ENCODE measurements at places on chromosomes 7 and 10.

GRCh38 chr10:47237316-47238260 lies 62.4 kb upstream of the GDF10 start:
- no peaks in the 10 kb centered on the region for H3K27me3 ChIP-seq
- no peak overlapping the region for H3K27ac ChIP-seq
- no peak overlapping the region for H3K4me3 ChIP-seq
- no peak for DNase-seq

- no peaks in the 10 kb centered on the region for H3K36me3 ChIP-seq
- H3K4me3 ChIP-seq = no peak overlapping the region
- H3K4me1 ChIP-seq = no peaks in the 10 kb centered on the region
- DNase-seq = no peak
- H3K27me3 ChIP-seq = peaks cover 1% of the 10 kb centered on the region
These were observed 78.3 kb upstream of the SLC26A5 start for GRCh38 chr7:103524042-103524907.

GRCh38 chr7:2354939-2355704 lies 495 bp downstream of the EIF3B start:
- no peaks in the 10 kb centered on the region for H3K27me3 ChIP-seq
- peaks cover 39% of the 10 kb centered on the region for H3K36me3 ChIP-seq
- peak overlapping the region; percentile 90 for H3K4me3 ChIP-seq
- DNase-seq = no peak
- peak overlapping the region; percentile 98 for H3K27ac ChIP-seq

- no peak for DNase-seq
- no peaks in the 10 kb centered on the region for H3K36me3 ChIP-seq
- H3K27me3 ChIP-seq = peaks cover 8% of the 10 kb centered on the region
- H3K4me3 ChIP-seq = no peak overlapping the region
- no peak overlapping the region for H3K27ac ChIP-seq
These were observed 268.3 kb downstream of the ARHGAP12 start for GRCh38 chr10:31660300-31660699.

DNA sequence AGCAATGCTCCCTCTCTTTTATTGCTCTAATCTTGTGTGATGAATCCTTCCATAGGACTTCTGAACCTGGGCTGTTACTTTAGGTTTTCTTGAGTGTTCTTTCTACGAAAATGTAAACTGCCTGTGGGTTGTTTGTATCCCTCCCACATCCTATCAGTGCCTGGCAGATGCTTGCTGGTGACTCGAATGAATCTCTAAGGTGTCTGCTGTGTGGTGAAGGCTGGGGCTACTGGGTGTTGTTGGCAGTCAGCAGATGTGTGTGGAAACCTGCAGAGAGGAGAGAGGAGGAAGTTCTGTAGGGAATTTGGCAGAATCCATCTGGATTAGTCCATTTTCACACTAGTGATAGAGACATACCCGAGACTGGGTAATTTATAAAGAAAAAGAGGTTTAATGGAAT lies 639.4 kb downstream of the CALN1 start:
- no peak for DNase-seq
- H3K27me3 ChIP-seq = no peaks in the 10 kb centered on the region
- no peaks in the 10 kb centered on the region for H3K4me1 ChIP-seq
- no peaks in the 10 kb centered on the region for H3K36me3 ChIP-seq
- H3K27ac ChIP-seq = no peak overlapping the region

GRCh38 chr10:78764846-78765430 lies 303.8 kb upstream of the ZMIZ1 start:
- no peak overlapping the region for H3K4me3 ChIP-seq
- DNase-seq = no peak
- no peaks in the 10 kb centered on the region for H3K27me3 ChIP-seq
- peak overlapping the region; percentile 89 for H3K27ac ChIP-seq

GRCh38 chr10:60425392-60426110 lies 35.9 kb upstream of the ANK3 start:
- H3K4me1 ChIP-seq = peaks cover 27% of the 10 kb centered on the region
- H3K27ac ChIP-seq = no peak overlapping the region
- H3K27me3 ChIP-seq = peaks cover 3% of the 10 kb centered on the region
- no peak for DNase-seq

- peaks cover 2% of the 10 kb centered on the region for H3K4me1 ChIP-seq
- peaks cover 45% of the 10 kb centered on the region for H3K27me3 ChIP-seq
- no peak overlapping the region for H3K4me3 ChIP-seq
These were observed 31.6 kb downstream of the GARIN1A start for GRCh38 chr7:128703609-128704241.

DNA sequence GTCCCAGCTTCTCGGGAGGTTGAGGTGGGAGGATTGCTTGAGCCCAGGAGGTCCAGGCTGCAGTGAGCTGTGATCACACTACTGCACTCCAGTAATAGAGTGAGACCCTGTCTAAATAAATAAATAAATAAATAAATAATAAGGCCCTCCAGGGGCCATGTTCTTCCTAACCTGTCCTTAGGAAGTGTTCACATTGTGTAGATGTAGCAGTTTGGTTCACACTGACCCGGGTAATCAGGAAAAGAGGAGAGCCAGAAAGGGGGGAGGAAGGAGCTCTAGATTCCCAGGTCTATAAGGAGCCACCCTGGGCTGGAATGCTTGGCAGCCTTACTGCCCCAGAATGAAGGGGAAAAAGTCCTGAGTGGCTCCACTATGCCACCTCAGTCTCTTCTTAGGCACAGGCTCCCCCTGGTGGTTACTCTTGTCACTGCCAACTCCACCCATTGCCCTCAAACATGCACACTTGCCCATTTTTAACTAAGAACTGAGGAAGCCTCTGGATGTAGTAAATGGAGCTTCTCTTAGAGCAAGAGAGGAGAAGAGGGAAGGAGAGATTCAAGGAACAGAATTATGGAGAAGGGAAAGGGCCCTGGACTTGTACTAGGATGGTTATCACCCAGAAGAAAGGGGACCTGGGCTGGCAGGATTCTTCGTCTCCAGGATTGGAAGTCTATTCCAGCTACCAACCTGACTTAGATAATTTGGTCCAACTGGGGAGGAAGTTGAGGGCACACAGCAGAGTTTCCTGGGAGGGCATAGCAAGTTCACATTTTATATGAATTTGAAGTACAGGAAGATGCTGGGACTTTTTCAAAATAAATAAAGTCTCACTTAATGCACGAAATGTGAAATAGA lies 7.8 kb downstream of the HPS6 start:
- peaks cover 5% of the 10 kb centered on the region for H3K36me3 ChIP-seq
- no peak overlapping the region for H3K4me3 ChIP-seq
- DNase-seq = peak; percentile 67
- no peaks in the 10 kb centered on the region for H3K27me3 ChIP-seq
- H3K27ac ChIP-seq = no peak overlapping the region

Measured in activated T-helper 2 cell treated with anti-CD3 and anti-CD28 coated beads, Interferon-gamma antibody, Interleukin-2, Interleukin-4, amounts not matched to agents 10 μg/mL and 5 μg/mL and 100 μg/mL, durations not matched to agents 14 hours and 24 hours and 36 hours (primary cell).